Stimulated activated CD4-positive, alpha-beta T cell treated with anti-CD3 and anti-CD28 coated beads, Interleukin-2, amount 100 ng/mL, for 24 hours (primary cell): ENCODE measurements at places on chromosomes 12 and 14.

DNA sequence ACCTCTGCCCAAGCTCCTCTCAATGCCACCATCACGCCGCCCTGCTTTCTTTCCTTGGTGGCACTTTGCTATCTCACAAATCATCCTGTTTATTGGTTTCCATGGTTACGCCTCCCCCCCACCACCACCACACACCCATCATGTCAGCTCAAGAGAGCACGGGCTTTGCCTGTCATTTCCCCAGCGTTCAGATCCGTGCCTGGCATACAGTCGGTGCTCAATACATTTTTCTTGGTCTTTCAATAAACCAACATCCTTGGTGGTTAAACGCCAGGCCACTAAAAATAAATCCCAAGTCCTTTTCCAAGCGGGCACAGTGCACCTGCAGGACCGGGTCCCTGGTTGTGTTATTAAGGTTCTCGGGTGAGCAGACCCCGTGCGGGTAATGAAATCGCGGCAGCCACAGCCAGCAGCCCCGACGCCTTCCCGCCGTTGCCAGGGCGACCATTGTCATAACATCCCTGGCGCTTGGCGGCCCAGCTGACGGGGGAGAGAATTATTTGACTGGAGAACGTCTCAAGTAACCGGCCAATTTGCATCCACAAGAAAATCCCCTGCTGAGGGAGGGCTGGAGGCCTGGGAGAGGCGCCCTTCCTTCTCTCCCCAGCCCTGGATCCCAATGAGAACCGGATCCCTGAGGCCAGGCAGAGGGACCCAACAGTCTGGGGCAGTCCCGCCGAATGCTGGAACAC, 92.9 kb downstream of the KSR2 start:
- peak; percentile 48 for DNase-seq

DNA sequence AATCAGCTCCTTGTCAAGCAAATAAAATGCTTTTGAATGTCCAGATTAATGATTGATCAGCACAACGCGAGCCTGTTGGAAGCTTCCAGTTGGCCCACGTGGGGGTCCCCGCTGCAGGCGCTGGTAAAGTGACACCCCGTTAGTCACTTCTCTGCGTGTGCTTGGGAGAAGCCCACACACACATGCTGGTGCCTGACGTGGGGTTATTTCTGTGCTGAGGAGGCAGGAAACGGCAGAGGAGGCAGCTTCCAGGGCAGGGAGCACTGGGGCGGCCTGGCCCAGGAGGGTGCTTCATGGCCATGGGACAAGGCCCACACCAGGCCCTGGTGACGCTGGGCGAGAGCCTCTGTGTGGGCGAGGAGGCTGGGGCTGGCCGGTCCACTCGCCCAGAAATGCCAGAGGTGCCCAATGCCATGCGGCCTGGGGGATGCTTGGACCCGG, 101.5 kb downstream of the KIF26A start:
- no peak for DNase-seq

GRCh38 chr12:93784339-93785086, 107.3 kb downstream of the CRADD start:
- peak; percentile 26 for DNase-seq

GRCh38 chr12:61870658-61871484, 389.3 kb upstream of the USP15 start:
- DNase-seq, result no peak

DNA sequence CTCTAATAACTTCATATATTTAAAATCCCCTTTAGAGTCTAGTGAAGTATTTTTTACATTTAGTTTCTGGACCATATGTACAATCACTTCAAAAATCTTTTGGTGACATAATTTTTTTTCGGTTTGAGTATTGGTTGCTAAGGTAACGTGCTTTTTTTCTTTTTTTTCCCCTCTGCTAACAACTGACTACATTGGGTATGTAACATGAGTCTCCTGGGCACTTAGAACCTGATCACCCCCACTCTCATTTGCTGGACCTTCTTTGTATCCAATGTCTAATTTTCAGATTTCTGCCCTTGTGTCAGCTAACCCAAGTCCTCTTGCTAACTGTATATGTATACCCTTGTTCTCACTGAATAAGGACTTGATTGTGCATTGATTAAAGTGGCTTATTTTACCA, 592.9 kb upstream of the FLRT2 start:
- DNase-seq, result no peak

DNA sequence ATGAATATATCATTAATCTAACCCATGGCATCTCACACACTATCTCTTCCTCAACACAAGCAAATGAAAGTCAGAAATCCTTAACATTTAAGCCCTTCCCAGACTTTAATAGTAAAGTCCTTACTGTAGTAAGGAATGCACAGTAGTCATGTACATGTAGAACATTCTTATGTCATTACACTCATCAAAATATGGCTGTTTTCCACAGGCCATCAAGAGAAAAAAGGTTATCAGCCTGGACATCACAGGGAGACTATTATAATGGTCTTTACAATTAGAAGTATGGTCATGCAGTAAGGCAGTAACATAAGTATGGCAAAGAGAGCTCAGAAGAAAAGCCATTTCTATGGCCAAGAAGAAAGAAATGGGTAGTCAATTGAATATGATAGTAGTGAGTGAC, 121.2 kb downstream of the SLC6A15 start:
- no peak for DNase-seq

GRCh38 chr12:67068761-67069450, 200.3 kb upstream of the CAND1 start:
- DNase-seq, result peak; percentile 41

- DNase-seq, result no peak
Measured at GRCh38 chr14:59435101-59435500, 30.1 kb downstream of the GPR135 start.

DNA sequence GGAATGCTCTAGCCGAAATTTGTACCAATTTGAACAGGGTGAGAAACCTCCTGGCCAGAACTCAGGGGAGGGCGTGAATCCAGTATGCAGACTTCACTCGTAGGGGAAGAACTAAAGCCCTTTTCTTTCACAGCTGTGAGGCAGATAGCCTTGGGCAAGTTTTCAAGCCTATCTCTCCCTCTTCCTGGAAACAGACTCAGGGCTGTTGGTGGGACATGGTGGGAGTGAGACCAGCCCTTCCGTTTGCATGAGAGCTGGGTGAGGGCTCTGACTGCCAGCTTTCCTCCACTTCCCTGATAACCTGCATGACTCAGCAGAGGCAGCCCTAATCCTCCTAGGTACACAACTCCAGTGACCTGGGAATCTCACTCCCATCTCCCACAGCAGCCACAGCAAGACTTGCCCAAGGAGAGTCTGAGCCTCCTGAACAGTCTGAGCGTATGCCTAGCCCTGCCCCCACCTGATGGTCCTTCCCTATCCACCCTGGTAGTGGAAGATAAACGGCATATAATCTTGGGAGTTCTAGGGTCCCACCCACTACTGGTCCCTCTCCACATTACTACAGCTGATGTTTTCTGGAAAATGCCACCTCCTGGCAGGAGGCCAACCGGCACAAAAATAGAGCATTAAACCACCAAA, 170.1 kb upstream of the AMIGO2 start:
- DNase-seq, result no peak

GRCh38 chr14:101833045-101833444, 71.5 kb downstream of the PPP2R5C start:
- DNase-seq, result no peak

- DNase-seq, result peak; percentile 20
Measured at GRCh38 chr12:91877456-91878235, 268.0 kb downstream of the BTG1 start.

GRCh38 chr12:111825509-111825908, 16.5 kb upstream of the MAPKAPK5 start:
- DNase-seq, result no peak

DNA sequence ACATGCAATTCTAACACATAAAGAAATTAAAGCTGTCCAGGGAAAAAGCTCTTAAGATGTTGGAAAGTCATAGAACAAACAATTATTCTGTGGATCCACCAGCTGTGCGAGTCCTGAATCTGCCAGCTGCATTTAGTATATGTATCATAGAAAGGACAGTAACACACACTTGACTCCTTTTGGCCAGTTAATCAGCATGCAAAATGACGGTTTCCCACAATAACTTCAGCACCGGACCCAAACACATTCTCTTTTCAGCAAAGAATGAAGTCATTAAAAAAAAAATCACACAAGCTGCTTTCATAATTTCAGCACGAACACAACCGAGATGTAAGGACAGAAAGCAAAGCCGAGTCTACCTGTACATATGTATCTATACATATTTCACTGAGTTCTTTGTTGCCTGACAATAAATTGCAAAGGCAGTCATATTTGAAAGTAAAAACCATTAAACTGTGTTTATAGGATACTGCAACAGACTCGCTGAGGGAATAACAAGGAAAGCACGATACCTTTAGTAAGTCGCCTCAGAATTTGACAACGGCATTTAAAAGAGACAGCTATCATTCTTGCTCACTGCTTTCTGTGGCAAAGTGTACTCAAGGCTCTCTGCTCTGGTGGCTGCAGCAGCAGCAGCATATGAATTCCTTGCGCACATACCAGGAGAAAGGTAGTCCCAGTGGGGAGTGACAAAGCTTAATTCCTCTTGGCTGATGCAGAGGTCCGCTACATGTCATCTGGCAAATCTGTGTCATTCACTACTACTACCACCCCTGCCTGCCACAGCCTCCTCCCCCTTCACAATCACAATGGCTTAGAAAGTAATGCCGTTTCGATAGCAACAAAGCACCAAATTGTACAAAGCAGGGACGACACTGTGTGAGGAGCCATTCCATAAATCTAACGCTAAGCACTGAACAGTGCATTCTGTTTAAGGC, at the start of gene GRIP1:
GRIP1 (minus strand) TSS at position 739 of the 938 bp plus-strand sequence; CDS start at position 567, 172 bp downstream.
- DNase-seq, result no peak

DNA sequence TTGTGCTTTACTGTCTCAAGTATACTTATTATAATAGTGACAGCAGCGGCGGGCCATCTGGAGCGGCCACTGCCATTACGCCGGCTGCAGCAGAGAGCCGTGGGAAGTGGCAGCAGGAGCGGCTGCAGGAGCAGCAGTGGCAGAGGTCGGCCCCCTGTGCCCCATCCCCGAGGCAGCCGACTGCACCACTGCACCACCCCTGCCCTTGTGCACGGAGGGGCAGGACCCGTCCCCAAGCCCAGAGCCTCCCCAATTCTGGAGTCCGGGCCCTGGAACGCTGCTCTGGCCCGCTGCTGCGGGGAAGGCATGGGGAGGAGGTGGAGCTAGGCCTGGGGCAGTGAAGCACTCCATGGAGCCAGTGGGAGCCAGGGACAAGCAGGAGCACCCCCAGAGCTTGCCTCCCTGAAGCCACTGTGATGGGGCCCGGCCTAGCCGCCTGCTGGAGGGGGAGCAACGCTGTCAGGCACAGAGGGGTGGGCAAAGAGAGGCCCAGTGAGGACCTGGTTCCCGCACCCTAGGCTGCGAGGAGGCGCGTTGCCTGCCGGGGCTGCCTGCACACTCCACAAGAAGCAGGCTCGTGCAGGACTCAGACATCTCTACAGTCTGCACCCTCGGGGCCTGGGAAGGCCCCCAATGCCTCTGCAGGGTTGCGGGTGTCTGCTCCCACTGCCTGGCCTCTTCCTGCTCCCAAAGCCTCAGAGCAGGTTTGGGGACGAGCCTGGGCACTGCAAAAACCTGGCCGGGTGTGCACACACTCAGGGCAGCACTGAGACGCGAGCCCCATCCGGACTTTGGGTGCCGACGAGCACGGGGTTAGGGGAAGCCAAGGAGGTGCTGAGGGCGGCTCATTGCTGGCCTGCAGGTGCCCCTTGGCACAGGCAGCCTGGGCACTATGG, 74.2 kb upstream of the RASSF8 start:
- DNase-seq, result no peak

- DNase-seq, result no peak
Measured at GRCh38 chr14:93105362-93105761, 10.4 kb downstream of the ITPK1 start.

DNA sequence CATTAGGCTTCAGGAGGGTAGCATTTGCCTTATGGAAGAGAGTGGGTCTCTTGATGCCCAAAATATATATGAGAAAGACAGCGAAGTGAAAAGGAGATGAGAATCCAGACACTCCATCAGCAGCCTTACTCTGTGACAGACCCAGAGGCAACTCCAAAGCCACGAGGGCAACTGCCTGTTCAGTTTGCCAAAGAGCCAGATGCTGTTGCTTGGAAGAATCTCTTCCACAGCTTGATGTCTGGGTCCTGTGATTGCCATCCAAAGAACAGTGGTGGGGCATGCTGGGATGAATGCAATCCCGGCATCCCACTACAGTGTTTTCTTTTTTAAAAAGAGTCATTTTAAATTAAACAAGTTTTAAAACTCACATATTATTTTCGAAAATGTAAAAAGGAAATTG, 10.9 kb upstream of the OTX2 start:
- DNase-seq, result no peak

DNA sequence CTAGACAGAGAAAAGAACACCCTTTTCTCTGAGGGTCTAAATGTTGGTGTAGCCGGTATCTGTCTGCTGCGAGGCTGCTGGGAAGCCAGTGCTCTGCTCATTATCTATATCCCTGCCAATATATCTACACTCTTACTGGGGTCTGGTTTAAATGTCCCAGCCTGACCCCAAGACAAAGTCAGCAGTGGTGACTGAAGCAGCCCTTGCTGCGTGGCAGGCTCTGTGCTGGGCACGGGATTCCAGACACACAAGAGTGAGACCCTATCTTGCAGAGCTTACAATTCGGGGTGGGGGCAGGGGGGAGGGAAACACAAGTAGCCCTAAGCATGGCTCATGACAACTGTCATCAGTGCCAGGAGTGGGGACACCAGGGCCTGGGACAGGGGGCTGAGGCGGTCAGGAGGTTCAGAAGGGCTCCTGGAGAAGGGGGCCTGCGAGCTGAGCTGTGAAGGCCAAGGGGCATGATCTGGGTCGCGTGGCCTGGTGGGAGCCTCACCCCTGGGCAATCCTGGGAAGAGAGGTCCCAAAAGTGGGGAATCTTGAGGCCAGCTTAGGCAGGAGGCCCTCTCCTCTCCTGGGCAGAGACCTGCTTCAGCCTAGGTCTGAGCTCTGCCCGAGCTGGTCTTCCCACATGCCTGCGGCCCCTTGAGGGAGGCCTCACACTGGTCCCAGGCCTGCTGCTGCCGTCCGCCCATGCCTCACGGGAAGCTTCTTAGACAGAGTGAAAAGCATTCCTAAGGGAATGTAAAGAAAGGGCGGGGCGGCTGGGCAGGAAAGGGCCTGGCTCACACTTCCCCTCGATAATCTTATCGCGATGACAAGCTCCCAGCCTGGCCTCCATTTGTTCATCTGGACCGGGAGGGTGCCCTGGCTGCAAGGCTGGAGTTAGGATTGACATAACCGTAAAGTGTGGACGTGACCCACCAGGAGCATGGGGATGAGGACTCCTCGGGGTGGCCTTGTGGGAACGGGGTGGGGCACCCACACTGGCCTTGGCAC, 7.3 kb upstream of the RCOR1 start:
- DNase-seq, result no peak

DNA sequence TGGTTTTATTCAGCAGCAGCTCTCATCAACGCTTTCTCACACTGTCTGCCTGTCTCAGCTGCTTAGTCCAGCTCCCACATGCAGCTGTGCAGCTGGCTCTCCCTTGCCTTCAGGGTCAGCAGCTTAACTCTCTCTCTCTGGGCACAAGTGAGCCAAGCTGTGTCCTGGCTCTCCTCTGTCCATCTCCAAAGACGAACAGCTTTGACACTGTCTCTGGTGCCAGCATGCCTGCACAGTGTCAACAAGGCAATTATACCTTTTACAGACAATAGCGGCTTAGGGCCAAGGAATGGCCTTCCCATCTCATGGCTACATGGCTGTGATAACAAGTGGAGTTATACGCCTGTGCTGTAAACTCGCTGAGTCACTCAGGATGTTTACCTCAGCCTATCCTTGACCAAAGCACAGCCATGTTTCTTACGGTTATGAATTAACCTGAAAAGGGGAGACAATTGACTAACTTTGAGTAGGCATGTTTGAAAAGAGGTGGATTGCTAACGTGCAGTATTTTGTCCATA, 38.4 kb upstream of the MANSC4 start:
- no peak for DNase-seq
